ENCODE measurements at places on chromosomes 3 and 15.

GRCh38 chr3:123075359-123075758 is 8.5 kb downstream of the PDIA5 start:
- DNase-seq: no peak

DNA sequence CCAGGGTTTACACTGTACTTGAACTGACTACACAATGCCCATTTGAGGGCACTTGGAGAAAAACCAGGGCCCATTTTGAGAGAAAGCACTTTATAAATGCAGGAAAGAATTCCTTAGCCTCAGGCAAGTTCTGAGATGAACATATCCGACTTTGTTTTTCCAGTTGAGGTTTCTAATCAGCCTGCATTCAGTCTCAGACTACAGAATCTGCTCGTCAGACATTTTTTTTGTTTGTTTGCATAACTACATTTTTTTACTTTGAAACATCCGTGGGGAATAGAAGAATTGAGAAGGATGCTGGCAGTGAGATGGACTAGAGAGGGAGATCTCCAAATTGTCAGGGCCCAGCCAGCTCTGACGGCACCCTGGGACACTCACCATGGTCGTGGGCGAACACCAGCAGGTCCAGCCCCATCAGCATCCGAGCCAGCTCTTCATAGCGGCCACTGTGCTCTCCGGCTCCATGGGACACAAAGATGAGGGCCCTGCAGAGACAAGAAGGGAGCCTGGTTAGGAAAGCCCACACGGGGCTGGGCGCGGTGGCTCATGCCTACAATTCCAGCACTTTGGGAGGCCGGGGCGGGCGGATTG is 40.8 kb downstream of the MGLL start:
- no peak for DNase-seq

DNA sequence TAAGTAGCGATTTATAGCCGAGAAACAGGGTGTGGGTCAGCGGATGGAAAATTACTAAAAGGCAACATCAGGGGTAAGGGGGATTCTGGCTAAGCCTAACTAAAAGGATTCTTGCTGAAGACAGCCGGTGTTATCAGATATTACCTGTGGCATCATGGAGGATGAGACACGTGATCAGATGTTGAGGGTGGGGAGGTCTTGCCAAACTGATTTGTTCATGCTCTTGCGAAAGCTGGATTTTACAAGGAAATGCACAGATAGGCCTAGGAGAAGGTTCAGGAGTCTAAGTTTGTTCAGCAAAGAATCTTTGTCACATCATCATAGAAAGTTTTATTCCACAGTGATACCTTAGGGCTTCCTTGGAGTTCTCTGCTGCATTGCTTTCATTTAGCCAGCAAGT is 396.8 kb upstream of the TBL1XR1 start:
- DNase-seq: no peak

DNA sequence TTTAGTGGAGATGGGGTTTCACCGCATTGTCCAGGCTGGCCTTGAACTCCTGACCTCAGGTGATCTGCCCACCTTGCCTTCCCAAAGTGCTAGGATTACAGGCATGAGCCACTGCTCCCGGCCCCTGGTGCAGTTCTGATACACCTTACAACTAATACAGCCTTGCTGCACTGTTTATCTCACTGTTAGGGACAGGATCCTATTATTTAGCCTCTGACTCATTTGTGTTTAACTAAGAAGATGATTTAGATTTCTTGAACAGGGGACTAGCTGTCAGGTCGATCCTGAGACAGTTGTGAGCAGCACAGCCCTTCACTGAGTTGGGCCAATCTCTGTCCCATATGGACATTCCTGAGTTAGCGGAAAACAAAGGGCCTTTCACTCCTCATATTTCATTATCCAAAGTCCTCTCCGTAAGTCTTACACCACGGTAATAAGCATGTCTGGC is 19.2 kb downstream of the GYG1 start:
- no peak for DNase-seq

DNA sequence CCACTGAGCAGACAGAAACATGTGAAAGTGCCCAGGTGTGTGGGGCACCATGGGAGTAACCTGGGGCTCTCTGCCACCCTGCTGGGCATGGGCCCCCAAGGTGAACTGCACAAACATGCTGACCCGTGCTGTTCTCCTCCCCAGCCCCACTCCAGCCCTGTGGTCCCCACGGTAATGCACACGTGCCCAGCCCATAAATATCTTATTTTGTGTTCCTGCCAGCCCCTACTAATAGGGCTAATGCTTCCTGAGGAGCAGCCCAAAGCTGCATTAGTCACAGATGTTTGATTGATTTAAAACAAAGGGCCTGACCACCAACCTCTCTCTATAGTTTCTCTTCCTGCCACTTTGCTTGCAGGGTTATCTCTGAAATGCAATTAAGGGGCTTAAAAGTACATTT is 95.4 kb downstream of the ABHD5 start:
- DNase-seq: no peak

DNA sequence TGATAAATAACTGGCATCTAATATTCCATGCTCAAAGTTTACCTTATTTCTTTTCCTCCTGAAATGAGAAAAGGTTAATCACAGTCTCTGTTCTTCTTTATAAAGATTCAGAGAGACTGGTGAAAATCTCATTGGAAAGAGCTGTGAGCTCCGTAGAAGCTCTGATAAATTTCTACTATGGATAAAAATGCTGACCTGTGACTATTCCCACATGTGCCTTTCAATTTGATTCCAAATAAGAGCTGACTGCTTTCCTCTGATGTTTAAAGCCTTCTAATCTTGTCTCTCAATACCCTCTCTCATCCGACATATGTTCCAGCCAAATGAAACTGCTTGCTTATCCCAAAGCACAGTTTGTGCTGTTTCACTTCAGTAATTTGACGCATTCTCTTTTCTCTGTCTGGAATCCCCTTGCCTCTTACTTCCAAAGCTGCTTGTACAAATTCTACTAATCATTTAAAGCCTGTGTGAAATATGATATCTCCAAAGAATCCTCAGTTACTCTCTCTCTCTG is 130.1 kb downstream of the RTP4 start:
- no peak for DNase-seq

- no peak for DNase-seq
Measured at GRCh38 chr15:97683831-97684230, 276.7 kb upstream of the ARRDC4 start.

DNA sequence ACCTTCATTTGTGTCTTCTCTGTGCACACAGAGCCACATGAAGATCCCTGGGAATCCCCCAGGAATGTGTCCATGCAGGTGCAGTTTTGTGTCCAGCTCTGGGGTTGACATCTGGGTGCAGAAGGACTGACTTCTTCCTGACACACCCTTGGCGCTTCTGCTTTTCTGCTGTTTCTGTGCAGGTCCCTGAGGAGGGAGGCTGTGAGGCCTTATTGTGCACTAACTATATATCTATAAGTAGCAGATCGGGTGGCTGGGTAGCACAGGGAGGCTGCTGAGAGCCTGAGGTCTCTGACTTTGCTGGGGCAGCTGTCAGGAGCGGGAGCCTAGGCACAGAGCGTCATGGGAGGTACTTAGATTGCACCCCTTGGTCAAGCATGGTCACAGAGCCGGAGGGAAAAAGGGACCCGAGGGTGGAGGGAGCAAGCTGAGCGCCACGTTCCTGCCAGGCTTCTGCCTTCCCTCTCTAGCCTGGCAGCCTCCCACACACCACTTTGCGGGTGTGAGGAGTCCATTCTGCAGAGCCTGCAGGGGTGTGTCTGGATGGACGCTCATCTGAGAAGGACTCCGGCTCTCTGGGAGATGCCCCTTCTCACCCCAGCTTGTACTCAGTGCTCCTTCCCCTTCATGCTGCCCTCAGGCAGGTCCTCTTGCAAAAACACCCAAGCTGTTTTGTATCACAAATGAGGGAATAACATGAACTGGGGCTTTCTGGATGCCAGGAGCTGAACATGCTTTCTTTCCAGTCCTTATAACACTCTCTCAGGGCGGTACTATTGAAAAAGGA is 23.9 kb downstream of the CCDC33 start:
- no peak for DNase-seq

GRCh38 chr15:42510258-42511006 is 15.0 kb downstream of the SNAP23 start:
- no peak for DNase-seq

DNA sequence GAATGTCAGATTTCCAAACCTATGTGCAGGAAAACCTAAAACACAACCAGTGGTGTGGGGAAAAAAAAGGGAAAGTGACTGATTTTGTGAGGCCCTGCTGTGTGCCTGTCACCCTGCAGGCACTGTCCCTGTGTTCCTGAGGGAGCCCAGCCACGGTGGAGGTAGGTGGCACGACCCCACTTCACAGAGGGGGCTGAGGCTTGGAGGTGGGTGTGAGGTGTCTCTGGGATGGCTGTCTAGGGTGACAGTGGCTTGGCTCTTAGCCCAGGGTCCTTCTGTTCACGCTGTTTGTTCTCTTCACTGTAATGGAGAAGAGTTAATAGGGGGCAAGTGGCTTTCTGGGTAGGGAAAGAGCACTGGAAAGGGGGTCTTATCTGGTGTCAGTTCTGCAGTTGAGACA is 22.6 kb downstream of the RASGRF1 start:
- no peak for DNase-seq

DNA sequence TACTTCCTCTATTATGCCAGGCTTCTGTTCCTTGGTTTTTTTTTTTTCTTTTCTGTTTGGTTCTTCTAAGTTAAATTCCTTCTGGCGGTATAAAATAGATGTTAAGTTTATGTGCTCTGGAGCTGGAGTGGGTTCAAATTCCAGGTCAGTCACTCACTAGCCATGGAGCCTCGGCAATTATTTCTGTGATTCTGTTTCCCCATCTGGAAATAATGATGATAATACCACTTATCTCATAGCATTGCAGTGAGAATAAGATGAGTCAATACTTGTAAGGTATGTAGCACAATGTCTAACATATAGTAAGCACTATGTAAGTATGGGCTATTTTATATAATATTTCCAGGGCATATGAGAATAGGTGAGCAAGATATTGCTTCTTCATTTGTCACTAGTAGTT is 33.2 kb upstream of the ZDHHC23 start:
- no peak for DNase-seq

DNA sequence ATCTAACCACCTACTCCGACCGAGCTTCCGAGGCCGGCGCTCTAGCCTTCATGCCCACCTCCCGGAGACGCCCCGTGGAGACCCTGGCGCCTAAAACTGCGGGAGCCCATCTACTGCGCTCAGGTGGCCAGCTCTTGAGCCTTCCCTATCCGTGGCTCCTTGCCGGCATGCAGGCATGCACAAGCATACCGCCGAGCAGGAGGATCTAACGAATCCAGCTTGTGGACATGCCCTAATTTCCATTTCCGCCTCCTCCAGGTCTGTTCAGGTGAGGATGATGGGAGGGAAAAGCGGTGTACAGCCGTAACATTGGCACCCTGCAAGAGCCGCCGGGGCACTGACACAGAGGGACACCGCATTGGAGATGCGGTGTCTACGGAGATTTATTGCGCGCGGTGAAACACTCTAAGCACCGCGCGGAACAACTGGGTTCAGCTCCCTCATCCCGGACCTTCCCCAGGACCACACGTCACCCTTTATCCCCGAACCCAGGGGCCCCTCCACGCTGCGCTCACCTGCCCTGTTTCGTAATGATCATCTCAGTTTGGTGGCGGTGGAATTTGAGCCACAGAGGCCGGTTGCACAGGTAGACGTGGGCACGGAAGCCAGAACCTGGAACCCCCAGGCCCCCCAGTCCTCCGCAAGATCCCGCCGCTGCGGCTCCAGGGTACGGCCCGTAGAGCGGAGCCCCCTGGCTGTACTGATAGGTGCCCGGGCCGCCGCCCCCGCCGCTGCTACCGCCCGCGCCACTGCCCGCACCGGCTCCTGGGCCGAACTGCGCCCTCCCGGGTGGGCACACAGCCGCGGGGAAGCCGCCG is 1.0 kb downstream of the EOMES start:
- DNase-seq: no peak

GRCh38 chr3:188385295-188385694 is 231.3 kb downstream of the LPP start:
- DNase-seq: no peak

DNA sequence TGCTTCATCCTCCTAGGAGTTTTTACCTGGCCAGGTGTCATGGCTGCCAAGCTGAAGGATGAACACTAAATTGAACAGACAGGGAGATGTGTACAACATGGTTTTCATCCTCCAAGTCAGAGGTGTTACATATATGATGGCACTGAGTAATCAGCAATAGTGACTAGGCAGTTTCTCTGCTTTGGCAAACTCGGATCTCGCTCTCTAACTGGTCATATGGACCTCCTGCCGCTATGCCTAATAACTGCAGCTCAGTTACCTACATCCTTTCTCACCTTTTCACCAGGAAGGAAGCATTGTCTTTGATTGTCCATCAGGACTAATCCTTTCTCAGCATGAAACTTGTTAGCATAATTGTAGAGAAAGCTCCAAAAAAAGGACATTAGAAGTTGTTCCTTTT is 175.9 kb upstream of the PLSCR5 start:
- peak; percentile 62 for DNase-seq

DNA sequence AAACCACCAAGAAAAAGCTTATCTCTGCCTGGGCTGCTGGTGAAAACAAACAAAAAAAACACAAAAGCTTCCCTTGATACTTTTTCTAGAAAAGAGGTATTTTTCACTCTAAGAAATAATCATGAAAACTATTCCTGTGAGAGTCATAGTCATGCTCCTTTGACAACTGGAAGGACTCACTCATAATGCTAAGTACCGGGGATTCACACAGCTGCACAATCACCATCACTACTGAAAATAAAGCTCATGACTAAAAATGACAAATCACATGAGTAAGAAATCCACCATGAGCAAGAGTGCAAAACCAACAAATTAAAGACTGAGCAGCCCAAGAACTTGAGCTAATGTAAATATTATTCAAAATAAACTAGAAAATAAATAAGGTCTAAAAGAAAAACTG is 10.6 kb upstream of the POU1F1 start:
- DNase-seq: no peak

- no peak for DNase-seq
Measured at GRCh38 chr15:82556315-82557035, 16.2 kb upstream of the RPS17 start.

GRCh38 chr15:33124279-33124678 is 70.2 kb downstream of the FMN1 start:
- DNase-seq: no peak

GRCh38 chr15:50024281-50024680 is 94.8 kb downstream of the ATP8B4 start:
- no peak for DNase-seq

- peak; percentile 89 for DNase-seq
Measured at GRCh38 chr3:44584646-44585501, at the start of gene ZNF660. TSS of gene ZNF660 (plus strand) at chr3:44584964. CDS start at chr3:44594194, 9,230 bp downstream.

- DNase-seq: no peak
Measured at GRCh38 chr3:139674571-139675260, 3.1 kb downstream of the NMNAT3 start.

- no peak for DNase-seq
Measured at GRCh38 chr3:56800832-56801661, 702 bp downstream of the ARHGEF3 start.

GRCh38 chr3:50587373-50587772 is 18.1 kb downstream of the HEMK1 start:
- DNase-seq: no peak

DNA sequence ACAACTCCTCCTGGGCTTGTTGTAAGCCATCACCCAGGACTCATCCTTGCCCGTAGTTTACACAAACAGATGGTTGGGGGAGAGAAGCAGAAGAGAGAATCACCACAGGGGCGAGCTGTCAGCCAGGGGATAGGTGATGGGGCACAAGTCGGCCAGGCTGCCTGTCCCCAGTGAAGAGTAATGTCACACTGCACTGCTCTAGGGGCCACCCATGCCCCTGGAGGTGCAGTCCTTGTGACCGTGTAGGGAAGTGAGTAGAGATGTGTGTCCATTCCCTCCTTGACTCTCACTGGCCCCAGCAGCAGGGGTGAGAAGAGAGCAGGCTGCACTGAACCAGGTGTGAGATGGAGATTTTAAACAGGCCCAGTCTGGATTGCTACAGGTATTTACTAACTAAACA is 17.1 kb upstream of the PRSS50 start:
- no peak for DNase-seq

Data from NCI-H146 (cell line).